ENCODE measurements at places on chromosomes 2 and 18.

DNA sequence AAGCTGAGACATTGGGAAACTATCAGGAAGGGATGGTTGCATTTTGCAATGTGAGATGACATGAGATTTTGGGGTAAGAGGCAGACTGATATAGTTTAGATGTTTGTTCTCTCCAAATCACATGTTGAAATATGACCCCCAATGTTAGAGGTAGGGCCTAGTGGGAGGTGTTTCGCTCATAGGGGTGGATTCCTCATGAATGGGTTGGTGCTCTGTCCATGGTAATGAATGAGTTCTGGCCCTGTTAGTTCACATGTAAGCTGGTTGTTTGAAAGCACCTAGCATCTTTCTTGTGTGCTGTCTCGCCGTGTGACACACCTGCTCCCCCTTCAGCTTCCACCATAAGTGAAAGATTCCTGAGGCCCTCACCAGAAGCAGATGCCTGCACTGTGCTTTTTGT lies 37.7 kb downstream of the TPRKB start:
- no peak for DNase-seq

GRCh38 chr2:94977826-94978225 lies 47.7 kb upstream of the MAL start:
- DNase-seq = no peak

- no peak for DNase-seq
These were observed 231.5 kb downstream of the SRBD1 start for GRCh38 chr2:45379399-45380087.

GRCh38 chr2:218882866-218883366 lies 2.3 kb downstream of the WNT10A start:
- no peak for DNase-seq

- no peak for DNase-seq
These were observed 53.6 kb upstream of the RNF152 start for GRCh38 chr18:61946449-61946848.

- DNase-seq = no peak
These were observed 61.7 kb downstream of the PDCL3 start for GRCh38 chr2:100624536-100624935.

DNA sequence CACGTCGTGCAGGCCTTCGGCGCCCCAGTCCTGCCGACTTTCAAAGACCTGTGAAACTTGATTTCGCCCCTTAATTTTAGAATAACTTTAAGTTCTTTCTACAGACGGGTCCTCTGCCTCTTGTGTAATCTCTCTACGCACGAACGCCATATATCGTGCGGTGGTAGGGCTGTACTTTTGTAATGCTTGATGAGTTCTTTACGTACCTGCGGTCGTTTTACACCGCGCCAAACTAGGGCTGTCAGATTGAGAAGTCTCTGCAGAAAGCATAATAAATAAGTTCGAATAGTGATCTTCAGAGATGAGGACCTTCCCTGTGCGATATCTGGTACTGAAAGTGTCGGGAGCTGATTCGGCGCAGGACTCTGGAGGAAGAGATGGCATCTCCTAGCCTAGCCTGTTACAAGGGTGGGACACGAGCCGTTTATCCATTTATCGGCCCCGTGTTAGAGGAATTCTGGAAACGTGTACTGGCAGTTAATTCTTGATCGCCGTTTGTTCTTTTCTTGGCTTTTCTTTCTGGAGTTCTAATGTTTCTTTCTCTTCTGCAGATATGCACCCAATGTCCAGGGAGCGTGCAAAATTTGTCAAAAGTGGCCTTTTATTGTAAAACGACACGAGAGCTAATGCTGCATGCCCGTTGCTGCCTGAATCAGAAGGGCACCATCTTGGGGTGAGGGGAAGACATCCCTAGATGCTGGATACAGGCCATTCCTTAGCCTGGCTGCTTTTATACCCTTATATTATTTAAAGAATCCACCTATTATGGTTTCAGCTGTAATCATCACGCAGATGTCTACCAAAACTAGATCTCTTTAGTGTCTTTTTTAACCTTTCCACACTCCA lies 781 bp upstream of the SLC5A6 start:
- DNase-seq = no peak

DNA sequence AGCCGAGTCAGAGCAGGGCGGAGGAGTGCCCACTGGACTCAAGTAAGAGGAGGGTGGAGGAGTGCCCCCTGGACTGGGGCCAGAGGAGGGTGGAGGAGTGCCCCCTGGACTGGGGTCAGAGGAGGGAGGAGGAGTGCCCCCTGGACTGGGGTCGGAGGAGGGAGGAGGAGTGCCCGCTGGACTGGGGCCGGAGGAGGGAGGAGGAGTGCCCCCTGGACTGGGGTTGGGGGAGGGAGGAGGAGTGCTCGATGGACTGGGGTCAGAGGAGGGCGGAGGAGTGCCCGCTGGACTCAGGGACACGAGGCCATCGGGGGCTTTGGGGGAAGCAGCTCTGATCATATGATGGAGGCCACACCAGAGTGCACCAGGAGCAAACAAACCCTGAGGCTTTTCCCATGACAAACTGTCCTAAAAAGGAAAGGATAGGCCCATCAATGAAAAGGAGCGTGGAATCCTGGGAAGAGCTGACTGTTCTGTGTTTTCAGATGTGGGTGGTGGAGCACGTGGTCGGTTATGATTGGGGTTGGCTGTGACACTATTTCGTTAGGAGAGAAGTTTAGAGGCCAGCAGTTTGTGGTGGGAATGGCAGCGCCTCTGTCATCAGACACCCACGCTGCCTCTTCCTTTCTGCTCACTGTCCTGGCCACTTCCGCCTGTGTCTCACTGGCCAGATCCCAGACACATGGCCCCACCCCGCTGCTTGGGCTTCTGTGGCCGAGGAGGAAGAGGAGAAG lies 24.5 kb upstream of the HPCAL1 start:
- DNase-seq = no peak

DNA sequence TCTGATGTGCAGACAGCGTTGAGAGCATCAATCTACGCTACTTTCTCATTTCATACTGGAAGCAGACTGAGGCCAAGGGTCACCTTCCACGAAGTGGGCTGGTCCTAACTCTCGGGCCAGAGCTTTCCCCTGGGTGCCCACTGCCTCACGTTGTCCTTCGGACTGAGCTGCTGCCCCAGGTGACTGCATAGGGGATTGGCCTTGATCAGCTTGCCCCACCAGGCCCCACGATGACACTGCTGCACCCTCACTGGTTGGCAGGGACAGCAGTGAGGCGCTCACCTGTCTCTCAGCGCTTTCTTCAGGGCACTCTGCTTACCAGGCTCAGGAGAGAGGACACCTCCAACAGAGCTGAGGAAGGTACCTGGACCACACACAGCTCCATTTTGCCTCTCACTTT lies 47.3 kb downstream of the CABLES1 start:
- no peak for DNase-seq

Measured in CD4-positive, alpha-beta T cell treated with Interleukin-6 for 4 hours (primary cell).